Astrocyte of the cerebellum (primary cell): ENCODE measurements at places on chromosomes 2 and 18.

DNA sequence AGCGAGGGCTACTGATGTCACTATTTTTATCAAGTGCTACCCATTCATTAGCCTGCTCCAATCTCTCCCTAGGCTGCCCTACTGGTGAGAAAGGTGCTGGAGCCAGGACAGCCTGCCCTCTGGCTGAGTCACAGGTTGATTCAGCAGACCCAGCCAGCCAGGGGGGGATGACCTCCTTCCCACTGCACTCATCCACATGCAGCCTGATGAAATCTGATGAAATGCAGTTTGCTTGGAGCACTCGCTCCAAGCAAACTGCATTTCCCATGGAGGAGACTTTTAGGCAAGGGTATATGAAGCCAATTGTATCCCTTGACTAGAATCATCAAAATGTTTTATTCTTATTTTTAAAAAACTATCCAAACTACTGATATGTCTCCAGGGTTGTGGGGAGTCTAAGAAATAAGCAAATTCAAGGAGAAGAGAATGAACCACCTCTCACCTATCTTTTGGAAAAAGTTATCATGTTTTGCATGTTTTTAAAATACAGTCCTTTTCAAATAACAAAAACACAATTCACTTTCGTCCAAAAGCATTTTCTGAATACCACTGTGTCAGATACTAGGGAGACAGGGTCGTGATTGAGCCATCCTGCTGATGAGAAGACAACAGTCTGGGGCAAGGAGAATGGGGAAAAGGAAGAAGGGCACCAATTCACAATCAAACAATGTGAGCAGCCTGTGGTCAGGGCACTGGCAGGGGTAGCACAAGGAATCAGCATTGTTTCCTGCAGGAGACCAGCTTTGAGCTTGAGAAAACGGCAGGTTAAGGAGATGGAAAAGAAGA is 128.3 kb downstream of the AFF3 start:
- DNase-seq: peak; percentile 79

GRCh38 chr2:9107168-9108025 is 99.2 kb upstream of the ASAP2 start:
- DNase-seq: no peak

GRCh38 chr2:198144660-198145059 is 340.3 kb downstream of the PLCL1 start:
- DNase-seq: no peak

DNA sequence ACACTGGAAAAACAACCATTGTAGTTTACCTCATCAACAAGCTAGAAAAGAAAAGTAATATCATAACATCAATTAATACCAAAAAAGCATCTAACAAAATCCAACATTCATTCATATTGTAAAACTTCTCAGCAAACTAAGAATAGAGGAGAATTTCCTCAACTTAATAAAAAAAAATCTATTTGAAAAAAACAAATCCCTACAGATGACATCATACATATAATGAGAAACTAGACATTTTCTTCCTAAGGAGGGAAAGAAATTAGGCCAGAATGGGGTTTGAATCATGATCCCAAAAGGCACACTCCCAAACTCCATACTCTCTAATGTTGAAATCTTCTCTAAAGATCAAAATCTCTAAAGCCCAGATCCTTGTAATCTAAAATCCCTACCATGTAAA is 460.0 kb downstream of the IRS1 start:
- no peak for DNase-seq

GRCh38 chr2:144703852-144704708 is 184.2 kb upstream of the ZEB2 start:
- peak; percentile 5 for DNase-seq

DNA sequence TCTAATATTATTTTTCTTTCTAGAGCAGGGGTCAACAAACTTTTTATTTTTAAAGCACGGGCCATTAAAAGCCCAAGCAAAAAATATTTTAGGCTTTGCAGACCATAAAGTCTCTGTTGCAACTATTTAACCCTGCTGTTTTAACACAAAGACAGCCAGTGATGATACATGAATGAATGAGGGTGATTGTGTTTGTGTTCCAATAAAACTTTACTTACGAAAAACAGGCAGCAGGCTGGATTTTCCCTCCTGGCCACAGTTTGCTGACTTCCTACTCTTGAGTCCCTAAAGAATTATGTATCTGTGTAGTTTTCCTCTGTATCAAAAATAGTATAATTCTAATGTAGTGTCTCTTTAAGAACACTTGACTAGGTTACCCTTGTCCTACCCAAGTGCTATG is 402.0 kb downstream of the ADCYAP1 start:
- no peak for DNase-seq

GRCh38 chr2:234171666-234172065 is 121.2 kb downstream of the SPP2 start:
- DNase-seq: no peak

- DNase-seq: no peak
These were observed 98.6 kb downstream of the CAPN13 start for GRCh38 chr2:30708491-30709290.

GRCh38 chr2:29601321-29601720 is 320.1 kb downstream of the ALK start:
- DNase-seq: no peak

DNA sequence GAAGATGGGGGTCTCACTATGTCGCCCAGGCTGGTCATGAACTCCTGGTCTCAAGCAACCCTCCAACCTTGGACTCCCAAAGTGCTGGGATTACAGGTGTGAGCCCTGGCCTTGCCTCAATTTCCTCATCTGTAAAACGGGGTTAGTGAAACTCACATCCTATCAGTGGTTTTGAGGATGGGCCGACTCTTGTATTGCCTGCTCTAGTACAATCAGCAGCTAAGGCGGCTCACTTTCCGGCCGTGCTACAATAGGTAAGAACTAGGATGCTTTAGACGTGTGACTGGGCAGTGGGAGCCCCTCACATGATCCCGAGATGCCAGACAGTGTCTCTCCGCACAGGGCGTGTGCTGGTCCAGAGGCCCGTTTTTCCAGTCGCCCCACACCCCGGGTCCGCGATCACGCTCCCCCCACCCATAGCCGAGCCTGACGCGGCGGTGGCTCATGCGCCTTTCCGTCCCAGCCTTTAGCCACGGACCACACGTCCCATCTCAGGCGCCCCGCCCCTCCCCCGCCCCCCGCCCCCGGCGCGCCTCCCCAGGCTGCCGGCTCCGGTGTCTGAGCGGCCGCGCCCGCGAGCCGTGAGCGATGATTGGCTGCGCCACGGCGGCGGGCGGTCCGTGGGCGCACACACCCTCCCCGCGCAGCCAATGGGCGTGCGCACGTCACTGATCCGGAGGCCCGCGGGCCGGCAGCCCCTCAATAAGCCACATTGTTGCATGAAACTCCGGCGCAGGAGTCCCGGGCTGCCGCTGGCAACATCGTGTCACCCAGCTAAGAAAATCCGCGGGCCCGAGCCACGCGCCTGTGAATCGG is at the start of gene HK2:
HK2 (plus strand) TSS at position 710 of the 816 bp plus-strand sequence. CDS start 454 bp downstream, outside the sequence.
- DNase-seq: no peak

DNA sequence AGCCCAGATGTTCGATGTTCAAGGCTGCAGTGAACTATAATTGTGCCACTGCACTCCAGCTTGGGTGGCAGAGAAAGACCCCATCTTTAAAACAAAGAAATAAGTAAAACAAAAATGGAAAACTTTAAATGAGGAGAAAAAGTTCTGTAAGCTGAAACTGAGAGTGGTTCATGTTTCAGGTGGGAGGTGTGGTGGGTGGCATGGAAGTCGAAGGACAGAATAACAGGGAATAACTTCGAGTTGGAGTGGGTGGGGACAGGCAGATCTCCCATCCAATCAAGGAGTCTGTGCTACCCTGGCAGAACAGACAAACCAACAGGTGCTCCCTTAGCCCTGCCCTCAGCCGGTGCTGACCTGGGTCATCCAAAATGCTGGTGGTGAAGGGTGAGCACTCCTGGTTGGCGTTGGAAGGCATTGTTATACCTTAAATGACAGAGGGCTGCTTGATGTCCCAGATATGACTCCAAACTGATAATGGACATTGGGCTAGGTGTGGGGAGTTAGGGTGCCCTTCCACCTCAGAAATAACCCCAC is 328.4 kb downstream of the DYSF start:
- no peak for DNase-seq

DNA sequence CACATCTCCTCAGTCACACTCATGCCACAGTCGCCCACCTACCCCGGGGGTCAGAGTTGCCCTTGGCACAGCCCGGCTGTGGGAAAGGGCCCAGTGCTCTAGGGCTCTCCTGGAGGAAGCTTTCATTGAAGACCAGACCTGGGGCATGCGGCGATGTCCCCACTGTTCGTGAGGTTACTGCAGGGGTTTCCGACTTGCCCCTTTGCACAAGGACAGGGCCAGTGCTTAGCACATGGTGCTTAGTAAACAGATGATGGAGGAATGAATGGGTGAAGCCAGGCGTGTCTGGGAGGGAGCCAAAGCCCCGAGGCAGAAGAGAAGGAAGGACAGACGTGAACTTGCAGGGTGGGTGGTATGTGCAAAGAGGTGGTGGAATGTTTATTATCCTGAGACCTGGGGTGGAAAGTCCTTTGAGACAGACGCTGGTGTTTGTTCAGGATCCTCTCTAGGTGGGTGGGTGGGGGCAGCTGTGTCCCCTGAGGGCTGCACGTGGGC is 205.9 kb upstream of the ARL4C start:
- no peak for DNase-seq

DNA sequence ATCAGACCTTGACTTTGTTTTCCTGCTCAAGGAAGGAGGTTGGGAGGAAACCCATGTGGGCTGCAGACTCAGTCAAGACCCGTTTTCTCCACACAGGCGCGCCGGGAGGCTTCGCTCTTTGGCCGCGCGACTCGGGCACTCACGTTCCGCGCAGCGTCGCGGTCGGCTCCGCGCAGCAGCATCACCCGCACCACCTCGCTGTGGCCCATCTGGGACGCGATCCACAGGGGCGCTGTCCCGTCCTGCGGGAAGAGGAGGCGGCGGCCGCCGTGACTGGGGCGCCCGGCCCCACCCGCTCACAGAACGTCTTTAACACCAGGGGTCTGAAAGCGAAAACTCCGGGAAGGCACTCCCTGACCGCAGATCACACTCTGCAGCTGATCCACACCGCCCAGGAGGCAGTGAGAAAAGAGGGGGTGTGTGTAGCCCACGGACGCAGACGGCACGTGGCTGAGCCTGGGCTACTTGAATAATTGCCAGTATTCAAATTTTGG is 33.1 kb upstream of the NPC1 start:
- no peak for DNase-seq

GRCh38 chr2:161415034-161415986 is 787 bp upstream of the TBR1 start:
- no peak for DNase-seq

GRCh38 chr2:239114119-239114581 is 266.3 kb downstream of the TWIST2 start:
- DNase-seq: peak; percentile 20

GRCh38 chr2:119201815-119202214 is 21.8 kb upstream of the STEAP3 start:
- DNase-seq: no peak

DNA sequence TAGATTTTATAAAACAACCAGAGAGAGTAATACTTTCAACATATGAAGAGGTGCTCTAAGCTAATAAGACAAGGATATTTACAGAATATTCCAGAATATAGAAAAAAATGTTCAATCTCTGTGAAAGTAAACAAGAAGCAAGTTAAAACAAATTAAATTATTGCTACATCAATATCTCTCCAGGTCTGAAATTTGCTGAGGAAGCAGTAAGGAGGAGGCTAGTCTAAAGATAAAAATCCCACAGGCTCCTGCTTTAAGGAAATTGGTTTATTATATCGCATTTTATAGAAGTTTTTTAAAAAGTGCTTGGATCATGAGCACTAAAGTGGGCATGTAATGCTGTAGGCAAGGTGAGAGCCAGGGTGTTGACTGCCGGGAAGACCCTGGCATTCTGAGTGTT is 39.7 kb upstream of the ASB18 start:
- DNase-seq: no peak

- DNase-seq: no peak
These were observed 119.4 kb downstream of the GREB1L start for GRCh38 chr18:21361307-21361880.

- DNase-seq: no peak
These were observed 108.0 kb upstream of the ID2 start for GRCh38 chr2:8573942-8574195.

DNA sequence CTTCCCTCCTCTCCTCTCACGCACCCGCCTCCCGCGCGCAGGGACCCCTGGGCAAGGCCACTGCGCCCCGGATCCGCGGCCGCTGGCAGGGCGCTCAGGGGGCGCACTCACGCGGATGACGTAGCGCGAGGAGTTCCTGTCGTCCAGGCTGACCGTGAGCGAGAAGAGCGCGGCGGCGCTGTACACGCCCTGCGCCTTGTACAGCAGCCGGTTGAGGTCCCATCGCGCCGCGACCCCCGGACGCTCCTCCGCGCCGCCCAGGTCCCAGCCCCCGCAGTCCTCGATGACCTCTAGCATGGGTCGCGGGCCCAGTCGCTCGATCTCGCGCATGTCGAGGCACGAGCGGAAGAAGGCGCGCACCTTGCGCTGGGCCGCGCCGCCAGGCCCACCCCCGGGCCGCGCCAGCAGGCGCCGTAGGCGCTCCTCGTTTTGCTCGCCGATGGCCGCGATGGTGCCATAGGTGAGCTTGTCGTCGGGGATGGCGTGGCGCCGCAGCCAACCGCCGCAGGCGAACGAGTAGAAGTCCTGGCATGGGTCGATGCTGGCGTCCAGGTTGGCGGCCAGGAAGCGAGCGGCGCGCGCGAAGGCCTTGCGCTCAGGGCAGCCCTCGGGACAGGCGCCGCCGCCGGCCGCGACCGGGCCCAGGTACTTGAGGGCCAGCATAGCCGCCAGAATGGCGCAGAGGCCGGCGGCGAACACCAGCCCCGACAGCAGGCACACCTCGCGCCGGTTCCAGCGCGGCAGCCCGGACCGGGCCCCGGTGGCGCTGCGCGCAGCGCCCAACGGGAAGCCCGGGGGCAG is 1.7 kb downstream of the ECEL1 start:
- no peak for DNase-seq
